Thoracic aorta (tissue), 2 donors: ENCODE measurements at places on chromosomes 7 and 10.

DNA sequence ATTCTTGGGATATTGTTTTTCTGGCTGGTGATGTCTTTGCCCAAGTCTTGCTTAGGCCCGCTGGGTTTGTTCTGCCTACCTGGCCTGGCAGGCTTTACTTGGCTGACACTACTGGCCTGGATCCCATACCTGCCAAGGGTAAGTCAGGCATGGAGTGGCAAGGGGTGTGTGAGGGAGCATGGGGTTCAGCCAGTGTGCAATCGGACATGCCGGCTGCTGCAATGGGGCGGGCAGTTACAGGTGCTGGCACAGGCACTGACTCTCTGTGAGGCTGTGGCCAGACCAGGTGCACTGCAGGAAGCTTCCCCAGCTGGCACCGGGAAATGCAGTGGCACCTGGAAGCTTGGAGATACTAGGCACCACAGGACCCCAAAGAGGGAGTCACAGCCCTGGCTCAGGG, 168.4 kb downstream of the PON1 start:
- DNase-seq = no peak

DNA sequence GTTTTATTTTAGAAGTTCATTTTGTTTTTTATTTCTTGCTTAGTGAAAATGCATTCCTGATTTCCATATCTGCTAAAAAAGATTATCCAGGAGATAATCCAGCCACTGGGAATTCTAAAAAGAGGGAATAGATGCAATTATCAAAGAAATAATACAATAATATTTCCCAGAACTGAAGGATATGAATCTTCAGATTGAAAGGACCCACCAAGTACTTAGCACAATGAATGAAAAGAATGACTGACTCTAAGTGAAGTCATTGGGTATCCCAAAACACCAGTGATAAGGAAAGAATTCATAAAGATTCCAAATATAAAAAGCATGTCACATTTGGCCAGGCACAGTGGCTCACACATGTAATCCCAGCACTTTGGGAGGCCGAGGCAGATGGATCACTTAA, 79.3 kb downstream of the REEP3 start:
- no peak for DNase-seq

DNA sequence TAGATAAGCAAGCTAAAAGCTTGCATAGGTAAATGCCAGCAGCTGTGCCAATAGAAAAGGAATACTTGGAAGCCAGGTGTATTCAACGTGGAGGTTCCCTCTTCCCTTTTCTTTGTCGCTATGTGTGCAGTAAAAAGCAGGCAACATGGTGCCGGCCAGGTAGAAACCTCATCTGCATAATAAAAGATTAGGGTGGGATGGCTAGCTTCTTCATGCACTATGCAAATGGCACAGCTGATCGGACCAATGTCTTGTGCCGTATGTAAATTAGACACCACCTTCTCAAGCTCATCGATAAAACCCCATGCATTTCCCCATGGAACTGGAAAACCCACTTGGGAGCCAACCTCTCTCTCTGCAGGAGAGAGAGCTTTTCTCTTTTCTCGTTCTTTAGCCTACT, 150.9 kb upstream of the FOXK1 start:
- DNase-seq = no peak

GRCh38 chr7:4338556-4338955, 343.5 kb upstream of the FOXK1 start:
- DNase-seq = no peak

GRCh38 chr10:84190621-84191020, 3.7 kb upstream of the CDHR1 start:
- DNase-seq = no peak

GRCh38 chr10:10313149-10313835, 704.4 kb upstream of the CELF2 start:
- no peak for DNase-seq

GRCh38 chr10:24006741-24007140, 202.2 kb upstream of the KIAA1217 start:
- DNase-seq = no peak

GRCh38 chr7:90666186-90666585, 70.1 kb downstream of the CDK14 start:
- DNase-seq = no peak

GRCh38 chr7:106566672-106567071, 94.3 kb downstream of the CCDC71L start:
- DNase-seq = no peak

GRCh38 chr10:87918254-87918859, 54.9 kb downstream of the PTEN start:
- DNase-seq = no peak

DNA sequence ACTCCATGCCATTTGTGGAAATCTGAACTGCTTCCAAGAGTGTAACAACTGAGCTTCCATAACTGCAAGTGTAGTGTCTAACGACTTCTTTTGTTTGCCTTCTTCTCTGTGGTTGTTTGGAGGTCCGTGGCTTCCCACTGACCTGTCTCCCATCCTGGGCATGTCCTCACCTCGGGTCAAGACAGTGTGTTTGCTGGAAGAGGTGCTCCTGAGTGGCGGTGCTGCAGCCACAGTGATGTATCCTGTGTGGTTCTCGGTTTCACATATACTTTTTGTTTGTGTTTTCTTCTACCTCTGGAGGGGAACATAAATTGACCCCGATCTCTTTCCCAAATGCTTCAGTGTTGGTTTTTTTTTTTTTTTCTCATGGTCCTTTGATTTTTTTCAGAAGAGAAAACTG, 84.7 kb upstream of the NPVF start:
- no peak for DNase-seq

DNA sequence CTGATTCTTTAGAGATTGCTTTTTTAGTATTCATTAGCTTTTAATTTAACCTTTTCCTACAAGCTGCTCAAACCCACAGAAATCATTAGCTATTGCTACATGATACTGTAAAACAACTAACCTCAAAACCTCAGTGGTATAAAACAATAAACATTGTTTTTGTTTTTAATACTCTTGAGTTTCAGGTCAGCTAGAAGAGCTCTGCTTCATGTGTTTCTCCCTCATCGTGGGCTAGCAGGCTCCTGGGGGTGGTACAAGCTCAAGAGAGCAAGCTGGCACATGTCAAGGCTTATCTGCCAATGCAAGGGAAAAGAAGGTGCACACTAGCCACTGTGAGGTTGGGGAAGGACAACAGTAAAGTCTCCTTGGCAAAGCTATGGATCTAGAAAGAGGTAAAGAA, 232.9 kb upstream of the PHF14 start:
- DNase-seq = no peak

GRCh38 chr10:83685458-83685857, 453.9 kb upstream of the GHITM start:
- no peak for DNase-seq

GRCh38 chr7:105577251-105577650, 4.0 kb downstream of the EFCAB10 start:
- DNase-seq = no peak

GRCh38 chr7:48718731-48719378, 205.5 kb upstream of the CDC14C start:
- no peak for DNase-seq

GRCh38 chr7:117830422-117830954, 42.8 kb downstream of the CTTNBP2 start:
- no peak for DNase-seq

- DNase-seq = no peak
These were observed 779 bp downstream of the IFIT2 start for GRCh38 chr10:89302625-89303024.
